ENCODE measurements at places on chromosomes 3 and 15. TPM values are rescaled to one million over a fixed set of nuclear protein-coding genes. Genes with fewer than 3 reads are reported as not detected.

PPP1R2 gene
- 31.5 TPM for total RNA-seq

- DNase-seq: no peak
These were observed 431.1 kb downstream of the MFSD1 start for GRCh38 chr3:159232966-159233365.

HRH1 gene
- not detected for total RNA-seq

GRCh38 chr15:92435145-92435544 is 41.5 kb downstream of the ST8SIA2 start:
- no peak for DNase-seq

GLDN gene
- 1.7 TPM for total RNA-seq

- no peak for DNase-seq
These were observed 499.9 kb upstream of the LMCD1 start for GRCh38 chr3:8001712-8002111.

TMEM62 gene
- total RNA-seq: 15.8 TPM

- DNase-seq: no peak
These were observed 193.9 kb downstream of the ZNF621 start for GRCh38 chr3:40718681-40719080.

FLNB gene
- total RNA-seq: 40.4 TPM

- DNase-seq: no peak
These were observed 309.7 kb upstream of the C2CD4B start for GRCh38 chr15:62474771-62475124.

- no peak for DNase-seq
These were observed 97.4 kb downstream of the CBLB start for GRCh38 chr3:105771392-105771791.

GRCh38 chr3:197465996-197466549 is 89.7 kb downstream of the BDH1 start:
- no peak for DNase-seq

PLOD2 gene
- total RNA-seq: 12.7 TPM

DNA sequence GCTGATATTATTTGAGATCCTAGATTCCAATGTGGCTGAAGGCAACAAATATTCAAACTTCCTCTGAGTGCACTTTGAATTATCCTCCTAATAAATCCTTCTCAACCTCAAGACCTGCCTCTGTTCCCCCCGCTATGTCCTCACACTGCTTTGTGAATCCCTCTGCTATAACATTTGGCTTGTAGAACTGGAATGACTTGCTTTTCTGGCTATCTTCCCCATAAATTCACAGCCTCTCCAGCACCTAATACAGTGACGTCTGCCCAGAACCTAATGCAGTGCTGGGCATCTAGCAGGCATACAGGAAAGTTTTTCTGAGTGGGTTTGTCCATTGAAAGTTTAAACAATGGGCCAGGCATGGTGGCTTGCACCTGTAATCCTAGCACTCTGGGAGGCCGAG is 643.9 kb upstream of the ADAMTS9 start:
- no peak for DNase-seq

MEX3B gene
- total RNA-seq: 49.5 TPM

DNA sequence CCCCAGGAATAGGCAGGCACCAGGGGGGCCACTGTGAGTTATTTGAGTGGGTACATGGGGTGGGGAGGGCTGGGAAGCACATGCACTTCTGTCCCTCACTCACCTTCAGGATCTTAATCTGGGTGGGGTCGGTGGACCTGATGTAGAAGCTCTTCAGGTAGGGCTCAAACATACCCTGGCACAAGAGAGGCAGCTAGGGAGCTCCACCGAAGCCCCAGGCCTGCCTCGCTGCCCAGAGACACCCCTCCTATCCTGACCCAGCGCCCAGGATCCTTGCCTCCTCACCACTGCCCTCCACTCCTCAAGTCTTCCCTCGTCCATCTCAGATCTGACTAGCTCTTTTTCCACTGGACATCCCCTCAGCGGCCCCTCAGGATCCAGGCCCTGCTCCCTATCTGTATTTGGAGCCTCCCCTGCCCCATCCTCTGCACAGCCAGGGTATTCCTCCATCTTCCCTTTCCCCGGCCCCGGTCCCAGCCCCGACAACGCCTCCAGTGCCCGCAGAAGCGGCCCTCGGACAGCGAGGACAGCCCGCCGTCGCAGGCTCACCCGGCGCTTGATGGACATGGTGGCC is 30.0 kb downstream of the AP3B2 start:
- DNase-seq: peak; percentile 14

DNA sequence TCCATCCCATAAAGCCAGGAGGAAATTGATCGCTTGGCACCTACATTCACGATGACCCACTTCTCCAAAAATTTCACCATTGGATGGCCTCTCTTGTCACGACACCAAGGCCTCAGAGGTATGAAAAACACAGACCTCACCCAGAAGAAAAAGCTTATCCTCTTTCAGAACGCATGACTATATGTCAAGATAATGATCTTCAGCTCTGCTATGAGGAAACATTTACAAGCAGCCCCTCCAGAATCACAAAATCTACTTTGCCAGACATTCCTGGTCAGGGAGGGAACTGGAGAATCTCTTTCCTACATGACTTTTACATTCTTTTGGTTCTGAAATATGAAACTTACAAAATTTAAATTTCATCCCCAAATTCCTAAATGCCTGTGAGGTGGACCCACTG is 122.7 kb downstream of the WNT5A start:
- DNase-seq: no peak

DNA sequence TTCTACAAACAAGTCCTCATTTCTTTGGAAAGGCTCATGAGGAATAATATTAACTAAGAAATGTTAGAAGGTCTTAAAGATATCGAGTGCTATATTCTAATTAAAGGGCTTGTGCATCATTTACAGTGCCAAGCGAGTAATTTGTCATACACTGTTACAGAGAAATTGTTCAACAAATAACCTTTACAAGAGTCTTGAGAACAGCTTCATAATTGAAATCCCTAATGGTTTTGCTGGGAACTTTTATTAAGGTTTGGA is 209.5 kb downstream of the MECOM start:
- DNase-seq: no peak

GRCh38 chr15:47184908-47185801 is 532.1 kb upstream of the SEMA6D start:
- DNase-seq: peak; percentile 14

DNA sequence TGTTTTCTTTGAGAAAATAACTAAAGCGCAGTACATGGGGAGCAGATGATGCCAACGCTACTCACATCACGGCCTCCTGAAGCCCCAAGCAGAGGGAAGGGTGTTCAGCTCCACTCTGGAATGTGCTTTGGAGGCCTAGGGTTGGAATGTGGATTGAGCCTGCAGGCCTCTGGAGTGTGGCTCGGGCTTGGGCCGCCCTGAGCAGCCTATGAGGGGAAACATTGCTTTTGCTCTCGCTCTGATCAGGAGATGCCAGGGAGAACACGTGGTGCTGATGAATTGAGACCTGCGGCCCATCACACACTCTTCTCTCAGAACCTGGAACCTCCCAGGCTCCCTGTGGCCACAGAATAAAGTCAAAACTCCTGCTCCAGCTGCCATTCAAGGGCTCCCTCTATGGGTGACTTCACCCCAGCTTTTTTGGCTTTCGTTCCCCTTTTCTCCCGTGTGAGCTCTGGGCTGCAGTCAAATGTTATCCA is 23.3 kb downstream of the CCDC13 start:
- DNase-seq: no peak

- peak; percentile 93 for DNase-seq
These were observed 71.3 kb downstream of the DHX36 start for GRCh38 chr3:154252759-154253638.

DNA sequence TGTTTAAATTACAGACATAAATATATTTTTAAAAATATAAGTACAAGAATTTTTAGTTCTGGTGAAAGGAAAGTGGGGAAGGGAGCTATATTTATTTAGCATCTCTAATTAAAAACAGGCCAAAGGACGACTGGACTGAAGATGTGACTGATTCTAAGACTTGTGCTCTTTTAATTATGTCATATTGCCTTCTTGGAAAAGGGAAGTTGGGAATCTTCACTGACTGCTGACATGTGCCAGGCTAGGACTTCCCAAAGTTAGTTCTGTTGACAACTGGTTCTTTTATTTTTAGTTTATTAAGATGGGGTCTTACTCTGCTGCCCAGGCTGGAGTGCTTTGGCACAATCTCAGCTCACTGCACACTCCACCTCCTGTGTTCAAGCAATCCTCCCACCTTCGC is 13.5 kb downstream of the CNOT10 start:
- no peak for DNase-seq

PLEKHO2 gene
- total RNA-seq: 18.9 TPM

BMF gene
- 18.0 TPM for total RNA-seq

GRCh38 chr15:55257938-55258337 is 31.7 kb downstream of the RAB27A start:
- DNase-seq: no peak

DNA sequence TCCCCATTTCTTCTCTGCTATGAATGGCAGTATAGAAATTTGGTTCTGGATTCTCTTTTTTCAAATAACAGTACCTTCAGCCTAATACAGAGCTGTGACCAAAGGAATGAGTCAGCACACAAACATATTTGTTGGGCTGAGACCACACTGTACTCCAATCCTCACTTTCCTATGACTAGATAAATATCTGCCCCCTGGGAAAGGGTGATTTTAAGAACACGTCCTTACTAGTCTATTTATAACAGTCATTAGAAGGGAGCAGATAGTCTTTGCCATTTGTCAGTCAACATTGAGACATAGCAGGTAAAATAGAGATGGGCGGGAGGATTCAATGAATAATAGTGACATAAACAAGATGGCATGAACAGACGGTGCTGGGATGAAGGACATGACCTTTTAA is 461.3 kb downstream of the MCTP2 start:
- DNase-seq: no peak

DNA sequence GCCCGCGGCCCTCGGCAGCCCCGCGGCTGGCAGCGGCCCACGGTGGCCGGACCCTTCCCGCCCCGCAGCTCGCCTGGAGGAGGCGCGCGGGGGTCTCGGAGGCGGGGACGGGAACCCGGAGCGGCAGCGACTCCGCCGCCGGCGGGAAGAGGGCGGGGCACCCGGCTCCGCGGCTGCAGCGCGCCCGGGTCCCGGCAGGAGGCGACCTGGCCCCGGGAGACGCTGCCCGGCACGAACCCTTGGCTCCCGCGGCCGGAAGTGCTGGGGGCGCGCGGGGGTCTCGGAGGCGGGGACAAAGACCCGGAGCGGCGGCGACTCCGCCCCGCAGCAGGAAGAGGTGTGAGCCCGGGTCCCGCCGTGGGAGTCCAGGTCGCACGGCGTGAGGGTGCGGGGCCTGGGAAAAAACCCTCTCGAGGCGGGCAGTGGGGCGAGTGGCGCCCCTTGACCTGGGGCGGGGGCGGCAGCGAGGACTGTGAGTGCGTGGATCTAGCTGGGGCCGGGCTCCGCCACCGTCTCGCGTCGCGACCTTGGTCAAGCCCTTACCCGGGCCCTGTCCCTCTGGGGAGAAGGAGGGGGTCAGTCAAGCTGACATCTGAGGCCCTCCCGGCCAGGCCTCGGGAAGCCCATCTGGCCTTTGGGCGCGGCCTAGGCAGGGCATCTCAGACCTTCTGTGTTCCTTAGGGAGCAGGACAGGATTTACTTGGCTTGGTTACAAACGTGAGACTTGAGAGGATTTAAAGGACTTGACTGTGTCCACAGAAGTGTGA is at the start of gene CIB2:
Gene CIB2, minus strand, starts transcription at position 151 of the 767 bp plus-strand sequence. CDS start 230 bp downstream, outside the sequence.
- peak; percentile 87 for DNase-seq

- DNase-seq: no peak
These were observed 566.5 kb downstream of the CADM2 start for GRCh38 chr3:85525264-85525663.

GRCh38 chr15:31263751-31264558 is 62.7 kb upstream of the KLF13 start:
- DNase-seq: no peak

TMEM115 gene
- 39.2 TPM for total RNA-seq

- DNase-seq: no peak
These were observed 74.8 kb upstream of the SEC13 start for GRCh38 chr3:10395671-10396070.

DNA sequence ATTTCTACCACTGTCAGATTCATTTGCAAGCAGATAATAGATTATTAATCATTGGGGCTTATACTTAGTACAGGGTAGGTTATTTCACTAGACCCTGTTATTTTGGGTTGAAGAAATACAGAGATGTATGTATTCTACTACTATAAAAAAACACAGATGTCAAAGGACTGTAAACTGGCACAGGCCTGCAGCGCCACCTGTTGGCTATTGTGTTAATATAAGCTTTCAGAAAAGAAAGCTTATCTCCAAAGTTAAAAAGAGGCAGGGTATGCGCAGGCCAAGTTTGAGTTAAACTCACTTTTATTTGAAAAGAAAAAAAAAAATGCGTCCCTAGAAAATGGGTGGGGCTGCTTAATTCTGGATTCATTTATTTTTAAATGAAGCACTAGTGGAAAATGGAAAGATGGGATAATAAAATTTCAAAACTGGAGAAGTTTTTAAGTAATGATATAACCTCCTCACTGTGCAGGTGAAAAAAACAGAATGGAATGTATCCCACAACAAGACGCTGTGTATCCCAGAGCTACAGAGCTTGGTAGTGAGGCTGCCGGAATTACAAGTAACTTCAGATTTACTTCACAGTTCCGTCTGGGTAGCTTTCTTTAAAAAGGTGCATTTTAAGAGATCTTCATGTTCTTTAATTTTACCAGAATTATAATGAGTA is 407.2 kb upstream of the TGFBR2 start:
- peak; percentile 71 for DNase-seq

DNA sequence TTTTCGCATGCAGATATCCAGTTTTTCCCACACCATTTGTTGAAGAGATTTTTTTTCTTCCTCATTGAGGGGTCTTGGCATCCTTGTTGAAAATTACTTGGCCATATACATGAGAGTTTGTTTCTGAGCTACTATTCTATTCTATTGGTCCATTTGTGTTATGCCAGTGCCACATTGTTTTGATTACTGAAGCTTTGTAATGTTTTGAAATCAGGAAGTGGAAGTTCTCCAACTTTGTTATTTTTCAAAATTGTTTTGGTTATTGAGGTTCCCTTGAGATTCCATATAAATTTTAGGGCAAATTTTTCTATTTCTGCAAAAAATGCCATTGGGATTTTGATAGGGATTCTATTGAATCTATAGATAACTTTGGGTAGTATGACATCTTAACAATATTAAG is 130.3 kb upstream of the PFN2 start:
- no peak for DNase-seq

- no peak for DNase-seq
These were observed 1.6 kb downstream of the RFTN1 start for GRCh38 chr3:16511681-16512434.

SLC24A5 gene
- total RNA-seq: not detected

LTK gene
- 0.16 TPM for total RNA-seq

DNA sequence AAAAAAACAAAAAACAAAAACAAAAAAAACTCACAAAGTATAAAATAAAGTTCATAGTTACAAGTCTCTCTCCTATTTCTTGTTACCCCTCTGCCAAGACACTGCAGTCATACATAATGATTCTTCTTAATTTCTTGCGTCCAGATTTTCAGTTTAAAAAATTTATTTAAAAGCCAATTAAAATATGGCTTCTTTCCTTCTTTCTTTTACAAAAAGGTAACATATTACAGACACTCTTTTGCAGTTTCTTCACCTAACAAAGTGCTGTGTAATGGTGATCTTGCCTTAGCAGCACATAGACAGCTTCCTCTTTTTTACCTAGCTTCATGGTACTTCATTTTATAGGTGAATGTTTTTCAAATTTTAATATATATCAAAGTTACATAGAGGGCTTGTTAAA is 136.1 kb upstream of the SGO1 start:
- DNase-seq: no peak

CHL1 gene
- 0.14 TPM for total RNA-seq

ATP13A5 gene
- not detected for total RNA-seq
